ENCODE measurements at places on chromosomes 3 and 15.

- DNase-seq = peak; percentile 74
These were observed 111.2 kb upstream of the MCTP2 start for GRCh38 chr15:94119923-94120775.

GRCh38 chr3:16496008-16496407 lies 17.5 kb downstream of the RFTN1 start:
- DNase-seq = no peak

GRCh38 chr3:88362428-88362827 lies 212.7 kb downstream of the C3orf38 start:
- DNase-seq = no peak

- DNase-seq = no peak
These were observed 35.4 kb downstream of the SV2B start for GRCh38 chr15:91135201-91136130.

DNA sequence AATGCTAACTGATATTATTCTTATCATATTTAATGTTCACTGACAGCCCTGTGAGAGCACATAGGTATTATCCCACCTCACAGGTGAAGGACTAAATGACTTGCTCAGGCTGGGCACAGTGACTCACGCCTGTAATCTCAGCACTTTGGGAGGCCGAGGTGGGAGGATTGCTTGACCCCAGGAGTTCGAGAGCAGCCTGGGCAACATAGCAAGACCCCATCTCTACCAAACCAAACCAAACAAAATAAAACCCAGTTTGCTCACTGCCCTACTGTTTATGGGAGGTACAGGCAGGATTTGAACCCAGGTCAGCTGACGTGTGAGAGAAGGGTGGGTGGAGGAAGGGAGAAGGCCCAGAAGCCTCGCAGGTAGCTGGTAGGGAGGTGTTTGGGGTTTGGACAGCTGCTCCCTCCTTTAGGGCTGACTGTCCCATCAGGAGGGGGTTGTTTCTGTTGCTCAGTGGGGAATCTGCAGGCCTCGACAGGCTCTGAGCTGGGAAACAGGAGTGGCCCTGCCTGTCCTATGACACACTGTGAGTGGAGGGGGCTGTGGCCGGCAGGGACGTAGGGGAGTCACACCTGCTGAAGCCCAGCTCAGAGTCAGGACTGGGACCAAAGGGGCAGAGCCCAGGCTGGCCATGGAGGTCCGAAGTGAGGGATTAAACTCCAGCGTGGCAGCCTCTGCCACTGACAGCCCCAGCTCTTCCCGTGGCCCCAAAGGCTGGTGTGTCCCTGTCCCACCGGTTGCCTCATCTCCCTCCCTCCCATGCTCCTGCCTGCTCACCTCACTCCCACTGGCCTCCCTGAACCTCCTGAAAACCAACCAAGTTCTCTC lies 25.3 kb downstream of the BHLHE40 start:
- DNase-seq = no peak

GRCh38 chr3:185316740-185317412 lies 46.1 kb upstream of the MAP3K13 start:
- DNase-seq = no peak

DNA sequence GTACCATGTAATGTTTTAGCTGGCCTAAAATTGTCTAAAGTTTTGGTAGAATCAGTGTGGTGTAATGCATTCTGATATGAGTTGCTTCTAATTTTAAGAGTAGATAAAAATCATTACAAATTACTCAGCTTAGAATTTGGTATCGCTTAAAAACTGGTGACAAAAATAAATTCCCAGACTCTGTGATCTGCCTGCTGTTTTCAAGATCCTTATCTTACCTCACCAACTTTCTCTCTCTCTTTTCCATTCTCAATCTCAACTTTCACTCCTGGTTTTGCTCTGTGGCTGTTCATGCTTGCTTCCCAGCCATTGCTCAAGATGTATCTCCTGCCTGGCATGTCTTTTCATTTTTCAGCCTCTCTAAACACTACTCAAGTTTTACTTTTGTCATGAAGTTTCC lies 45.7 kb downstream of the TCF12 start:
- no peak for DNase-seq

DNA sequence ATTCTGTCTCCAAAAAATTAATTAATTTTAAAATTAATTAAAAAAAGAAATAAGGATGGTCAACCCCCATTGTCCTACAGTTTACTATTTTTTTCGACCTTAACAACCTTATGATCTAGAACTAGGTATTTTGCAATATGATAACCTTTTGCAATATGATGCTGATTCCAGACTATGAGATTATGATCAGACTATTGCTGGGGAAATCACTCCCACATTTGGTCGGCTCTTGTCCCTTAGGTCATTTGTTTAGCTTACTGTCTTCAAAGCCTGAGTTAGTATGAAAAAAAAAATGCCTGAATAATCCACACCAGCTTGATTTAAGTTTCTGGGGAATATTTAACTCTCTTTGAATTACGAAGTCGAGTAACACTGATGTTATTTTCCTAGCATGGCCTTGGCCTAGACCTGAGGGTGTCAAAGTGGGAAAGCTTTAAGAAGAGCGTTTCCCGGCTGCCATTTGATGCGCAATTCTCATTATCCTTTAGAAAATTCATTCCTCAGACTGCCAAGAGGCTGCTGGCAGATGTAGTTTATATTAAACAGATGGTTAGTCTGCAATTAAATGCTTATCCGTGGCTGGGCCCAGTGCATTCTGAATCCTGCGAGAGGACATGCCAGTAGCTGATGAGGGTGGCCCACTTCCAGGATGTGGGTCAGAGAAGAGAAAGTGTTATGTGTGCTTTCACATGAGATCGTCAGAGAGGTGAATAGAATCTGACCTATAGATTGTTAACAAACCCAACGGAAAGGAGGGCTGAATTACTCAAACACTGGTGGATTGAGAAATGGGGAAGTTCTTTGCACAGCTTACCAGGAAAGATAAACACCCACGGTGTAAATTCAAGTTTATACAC lies 496.0 kb upstream of the THBS1 start:
- no peak for DNase-seq

GRCh38 chr3:60101621-60102020 lies 1051.8 kb upstream of the CFAP20DC start:
- no peak for DNase-seq

DNA sequence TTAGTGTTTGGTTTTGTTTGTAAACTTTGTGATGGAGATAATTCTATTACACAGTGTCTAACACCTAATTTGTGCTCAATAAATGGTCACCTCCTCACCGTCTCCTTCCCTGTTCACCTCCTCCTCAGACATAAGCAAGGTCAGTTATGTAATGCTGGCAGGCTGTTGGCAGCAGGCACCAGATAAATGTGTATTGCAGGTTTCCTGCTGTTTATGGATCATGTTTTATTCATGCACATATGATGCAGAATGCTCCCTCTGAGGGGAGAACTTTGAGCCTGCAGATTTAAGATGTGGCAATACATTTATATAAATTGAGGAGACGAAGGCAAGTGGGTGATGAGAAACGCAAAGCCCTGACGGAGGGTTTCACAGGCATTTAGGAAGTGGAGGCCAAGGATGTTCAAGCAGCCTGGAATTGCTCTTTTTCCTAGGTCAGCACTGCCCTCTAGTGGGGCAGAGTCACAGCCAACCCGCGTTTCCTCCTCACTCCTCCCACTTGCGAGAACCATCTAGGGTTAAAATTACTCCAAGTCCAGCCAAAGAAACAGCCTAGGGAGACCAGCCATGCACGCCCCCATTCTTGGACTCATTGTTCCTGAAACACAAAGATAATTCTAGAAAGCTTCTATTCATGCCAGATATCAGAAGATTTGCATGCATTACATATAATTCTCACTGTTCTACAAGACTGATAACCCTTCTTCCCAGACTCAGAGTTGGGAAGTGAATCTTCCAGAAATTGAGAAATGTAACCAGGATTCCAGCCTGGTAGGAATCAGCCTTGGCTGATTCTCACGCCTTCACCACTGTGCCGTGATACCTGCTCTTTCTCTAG lies 228.7 kb downstream of the SLCO3A1 start:
- DNase-seq = peak; percentile 62

DNA sequence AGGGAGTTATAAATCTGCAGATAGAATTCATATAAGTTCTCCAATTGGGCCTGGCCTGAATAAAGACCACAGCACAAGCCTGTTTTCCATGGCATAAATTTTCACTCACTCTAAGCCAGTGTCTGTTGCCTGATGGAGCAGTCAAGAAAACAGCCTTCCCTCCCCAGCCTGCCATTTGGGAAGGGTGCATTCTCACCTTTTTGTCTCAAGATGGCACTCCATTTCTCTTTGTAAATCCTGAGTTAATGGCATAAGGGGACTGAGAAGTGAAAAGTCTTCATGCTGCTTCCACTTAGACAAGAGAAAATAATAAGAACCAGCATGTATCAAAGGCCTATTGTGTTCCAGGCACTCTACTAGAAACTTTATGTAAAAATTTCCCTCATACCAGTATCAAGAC lies 115.6 kb upstream of the MANF start:
- DNase-seq = no peak

- no peak for DNase-seq
These were observed 193.4 kb upstream of the SEMA6D start for GRCh38 chr15:47523681-47524475.

- no peak for DNase-seq
These were observed 29.4 kb downstream of the NBEAL2 start for GRCh38 chr3:47008851-47009224.
